ENCODE measurements at places on chromosomes 2 and 18.

DNA sequence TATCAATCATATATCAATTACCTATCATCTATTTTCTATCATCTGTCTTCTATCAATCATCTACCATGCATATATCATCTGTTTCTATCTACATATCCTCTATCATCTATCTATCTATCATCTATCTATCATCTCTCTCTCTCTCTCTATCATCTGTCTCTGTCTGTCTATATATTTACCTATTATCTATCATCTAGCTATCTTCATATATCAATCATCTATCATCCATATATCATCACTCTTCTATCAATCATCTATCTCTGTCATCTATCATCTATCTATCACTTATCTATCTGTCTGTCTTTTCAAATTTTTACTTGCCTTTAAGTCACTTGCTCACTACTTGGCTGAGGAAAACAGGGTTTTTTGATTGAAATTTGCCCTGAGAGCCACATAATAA, 592.3 kb downstream of the DCDC2C start:
- no peak for DNase-seq

GRCh38 chr2:65580824-65581223, 148.4 kb upstream of the SPRED2 start:
- DNase-seq = no peak

GRCh38 chr18:65527879-65528633, 222.8 kb upstream of the CDH7 start:
- no peak for DNase-seq

GRCh38 chr2:138329591-138329990, 172.0 kb upstream of the SPOPL start:
- no peak for DNase-seq

DNA sequence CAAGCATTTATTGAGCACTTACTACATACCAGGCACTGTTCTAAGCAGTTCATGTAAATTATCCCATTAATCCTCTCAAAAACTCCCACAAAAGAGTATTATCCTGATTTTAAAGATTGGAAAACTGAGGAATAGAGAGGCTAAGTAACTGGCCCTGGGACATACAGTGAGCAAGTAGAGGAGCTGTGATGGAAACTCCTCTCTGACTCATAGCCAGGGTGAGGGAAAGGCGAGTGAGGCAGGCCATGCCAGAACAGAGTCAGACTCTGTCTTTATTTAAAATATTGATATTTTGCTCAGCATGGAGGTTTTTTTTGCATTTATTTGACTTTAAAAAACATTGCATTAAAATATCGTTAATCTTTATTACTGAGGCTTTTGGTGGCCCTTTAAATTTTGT, 208.0 kb downstream of the LOXHD1 start:
- DNase-seq = no peak

- no peak for DNase-seq
These were observed 255.8 kb downstream of the CYRIA start for GRCh38 chr2:16409849-16410248.

GRCh38 chr18:37231251-37231650, 334.3 kb downstream of the CELF4 start:
- no peak for DNase-seq

GRCh38 chr2:151830961-151831360, 2.7 kb upstream of the ARL5A start:
- no peak for DNase-seq
